Coronary artery (tissue), 2 donors: ENCODE measurements at places on chromosomes 2 and 18.
A peak's percentile ranks its signal among the peaks of the same experiment; 100 is the strongest.

GRCh38 chr2:21281791-21282514, 158.2 kb downstream of the TDRD15 start:
- no peak for DNase-seq

GRCh38 chr2:106107509-106108131, 86.5 kb downstream of the UXS1 start:
- no peak for DNase-seq

DNA sequence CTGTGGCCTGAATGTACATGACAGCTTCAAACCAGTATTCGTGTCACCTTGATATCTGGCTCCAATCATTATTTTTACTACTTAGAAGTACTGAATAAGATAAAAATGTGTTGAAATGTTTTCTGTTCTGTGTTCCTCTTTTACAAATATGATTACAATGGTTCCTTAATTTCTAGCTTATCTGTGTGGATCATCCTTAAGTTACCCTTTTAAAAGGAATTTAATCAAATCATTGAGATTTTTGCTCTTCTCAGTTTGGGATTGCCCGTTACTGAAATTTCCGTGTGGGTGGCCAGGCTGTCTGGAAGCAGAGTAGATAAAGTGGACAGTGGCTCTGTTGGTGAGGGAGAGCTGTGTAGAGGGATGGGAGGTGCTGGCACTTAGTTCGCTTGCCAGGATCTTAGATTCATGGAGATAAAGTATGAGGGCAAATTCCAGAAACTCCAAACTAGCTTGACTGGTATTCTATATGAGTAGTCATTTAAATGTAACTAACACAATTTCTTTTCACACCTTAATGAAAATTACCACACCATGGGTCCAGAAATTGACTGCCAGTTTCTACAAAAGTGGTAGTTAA, 27.4 kb upstream of the SAG start:
- no peak for DNase-seq

GRCh38 chr18:63848159-63848558, 39.3 kb upstream of the SERPINB2 start:
- DNase-seq, result no peak

DNA sequence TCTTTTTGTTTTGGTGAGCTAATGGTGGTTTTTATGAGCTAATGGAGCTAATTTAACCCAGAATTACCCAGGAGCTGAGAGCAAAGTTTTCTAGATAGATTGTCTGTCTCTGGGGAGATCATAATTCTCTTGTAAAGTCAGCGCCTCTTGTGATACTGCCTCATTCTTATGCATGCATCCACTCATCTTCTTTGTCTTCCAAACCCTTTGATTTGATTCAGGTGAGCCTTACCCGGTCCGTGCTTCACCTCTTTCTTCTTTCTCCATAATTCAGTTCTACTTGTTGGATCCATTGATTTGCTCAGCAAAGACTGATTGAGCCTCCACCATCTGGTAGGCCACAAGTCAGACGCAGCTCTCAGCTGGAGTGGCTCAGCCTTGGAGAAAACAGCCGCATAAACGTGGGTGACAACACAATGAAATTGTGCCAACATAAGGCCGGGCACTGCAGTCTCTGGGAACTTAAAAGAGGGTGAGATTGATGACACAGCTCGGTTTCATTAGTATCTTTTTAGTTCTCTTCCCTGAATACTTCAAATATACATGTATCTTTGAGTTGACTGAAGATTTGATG, 158.5 kb upstream of the SH3BP4 start:
- DNase-seq, result no peak

- no peak for DNase-seq
These were observed 673.2 kb downstream of the TMEM182 start for GRCh38 chr2:103435010-103435409.

DNA sequence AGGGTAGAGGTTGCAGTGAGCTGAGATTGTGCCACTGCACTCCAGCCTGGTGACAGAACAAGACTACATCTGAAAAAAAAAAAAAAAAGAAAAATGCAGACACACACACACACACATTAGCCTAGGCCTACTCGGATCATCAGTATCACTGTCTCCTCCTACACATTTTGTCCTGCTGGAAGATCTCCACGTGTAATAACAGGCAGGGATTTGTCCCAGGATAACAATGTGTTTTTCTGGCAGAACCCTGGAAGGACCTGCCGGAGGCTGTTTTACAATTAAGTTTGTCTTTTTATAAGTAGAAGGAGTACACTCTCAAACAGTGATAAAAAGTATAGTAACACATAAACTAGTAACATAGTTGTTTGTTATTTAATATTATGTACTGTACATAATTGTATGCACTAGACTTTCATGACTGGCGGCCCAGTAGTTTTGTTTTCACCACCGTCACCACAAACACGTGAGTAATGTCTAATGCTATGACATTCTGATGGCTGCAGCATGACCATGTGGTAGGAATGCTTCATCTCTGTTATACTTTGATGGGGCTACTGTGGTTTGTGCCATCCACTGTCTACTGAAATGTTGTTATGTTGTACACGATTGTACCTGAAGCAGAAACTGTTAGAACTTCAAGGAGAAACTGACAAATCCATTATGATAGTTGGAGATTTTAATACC, 130.6 kb downstream of the ATP9B start:
- DNase-seq, result no peak

GRCh38 chr2:197191177-197191939, 119.2 kb downstream of the ANKRD44 start:
- no peak for DNase-seq

DNA sequence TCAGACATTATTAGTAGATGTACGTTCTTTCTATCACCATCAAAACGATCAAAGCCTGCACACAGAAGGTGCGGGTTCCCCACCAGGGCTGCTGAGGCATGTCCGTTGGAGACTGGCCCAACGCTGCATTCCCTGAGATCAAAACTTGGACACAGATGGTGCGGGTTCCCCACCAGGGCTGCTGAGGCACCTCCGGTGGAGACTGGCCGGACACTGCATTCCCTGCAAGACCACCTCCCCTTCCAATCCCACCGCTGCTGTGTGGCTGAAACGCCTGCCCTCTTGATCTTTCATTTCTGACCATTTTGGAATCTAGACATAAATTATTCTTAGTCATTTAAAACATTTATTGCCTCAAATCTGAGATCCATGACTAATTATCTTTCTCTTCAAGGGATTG, 254.2 kb upstream of the SALL3 start:
- DNase-seq, result peak; percentile 46

DNA sequence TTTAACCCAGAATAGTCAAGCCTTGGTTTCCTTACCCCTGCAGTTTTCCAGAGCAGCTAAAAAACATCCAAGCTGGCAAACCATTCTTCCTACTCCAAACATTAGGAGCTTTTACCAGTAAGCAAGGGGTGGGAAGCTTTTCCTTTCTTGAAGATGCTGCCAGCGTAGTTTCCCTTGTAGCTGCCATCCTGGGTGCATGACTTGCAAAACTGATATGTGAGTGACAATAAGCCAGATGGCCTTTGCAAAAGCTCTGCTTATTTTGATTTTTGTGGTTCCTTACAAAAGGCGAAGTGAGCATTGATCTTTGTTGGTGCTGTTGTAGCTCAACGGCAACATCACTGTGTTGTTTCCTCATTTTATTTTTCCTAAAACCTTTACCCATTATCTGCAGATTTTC, 138.8 kb downstream of the WDSUB1 start:
- no peak for DNase-seq

DNA sequence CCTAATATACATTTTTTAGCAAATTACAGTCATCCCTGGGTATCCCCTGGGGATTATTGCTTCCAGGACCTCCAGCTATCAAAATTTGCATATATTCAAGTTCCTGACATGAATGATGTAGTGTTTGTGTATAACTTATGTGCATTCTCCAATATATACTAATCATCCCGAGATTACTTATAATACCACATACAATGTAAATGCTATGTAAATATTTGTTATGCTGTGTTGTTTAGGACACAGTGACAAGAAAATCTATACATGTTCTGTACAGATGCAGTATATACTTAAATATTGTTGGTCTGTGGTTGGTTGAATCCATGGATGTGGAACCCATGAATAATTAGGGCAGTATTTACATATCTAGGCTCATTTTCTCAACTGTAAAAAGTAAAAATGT, 1060.3 kb downstream of the DSC3 start:
- DNase-seq, result no peak

DNA sequence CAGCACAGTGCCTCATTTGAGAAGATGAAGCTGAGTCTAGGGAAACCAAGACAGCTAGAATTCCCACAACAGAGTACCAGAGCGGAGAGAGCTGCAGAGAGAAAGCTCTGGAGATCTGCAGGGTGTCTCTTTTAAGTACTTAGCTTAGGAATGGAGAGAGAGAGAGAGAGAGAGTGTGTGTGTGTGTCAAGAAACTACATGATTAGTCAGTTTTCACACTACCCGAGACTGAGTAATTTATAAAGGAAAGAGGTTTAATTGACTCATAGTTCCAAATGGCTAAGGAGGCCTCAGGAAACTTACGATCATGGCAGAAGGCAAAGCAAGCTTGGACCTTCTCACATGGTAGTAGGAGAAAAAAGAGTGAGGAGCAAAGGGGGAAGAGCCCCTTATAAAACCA, 64.0 kb downstream of the HIBCH start:
- no peak for DNase-seq

DNA sequence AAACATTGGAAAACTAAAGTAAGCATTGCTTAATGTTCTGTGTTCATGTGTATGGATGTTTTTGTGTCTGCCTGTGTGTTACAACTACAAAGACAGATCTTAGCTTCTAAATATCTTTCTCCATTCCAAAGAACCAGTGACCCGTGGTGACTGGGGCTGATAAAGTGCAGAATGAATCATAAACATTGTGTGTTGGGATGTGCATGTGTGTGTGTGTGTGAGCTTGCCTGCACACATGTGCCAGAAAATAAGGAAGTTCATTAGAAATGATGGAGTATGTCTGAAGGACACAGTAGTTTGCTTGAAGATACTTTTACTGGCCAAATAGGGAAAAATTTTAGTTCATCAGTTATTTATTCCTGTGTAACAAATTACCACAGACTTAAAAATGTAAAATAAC, 756.6 kb upstream of the CELF4 start:
- no peak for DNase-seq

- no peak for DNase-seq
These were observed 4.8 kb downstream of the RNF149 start for GRCh38 chr2:101303688-101304087.

DNA sequence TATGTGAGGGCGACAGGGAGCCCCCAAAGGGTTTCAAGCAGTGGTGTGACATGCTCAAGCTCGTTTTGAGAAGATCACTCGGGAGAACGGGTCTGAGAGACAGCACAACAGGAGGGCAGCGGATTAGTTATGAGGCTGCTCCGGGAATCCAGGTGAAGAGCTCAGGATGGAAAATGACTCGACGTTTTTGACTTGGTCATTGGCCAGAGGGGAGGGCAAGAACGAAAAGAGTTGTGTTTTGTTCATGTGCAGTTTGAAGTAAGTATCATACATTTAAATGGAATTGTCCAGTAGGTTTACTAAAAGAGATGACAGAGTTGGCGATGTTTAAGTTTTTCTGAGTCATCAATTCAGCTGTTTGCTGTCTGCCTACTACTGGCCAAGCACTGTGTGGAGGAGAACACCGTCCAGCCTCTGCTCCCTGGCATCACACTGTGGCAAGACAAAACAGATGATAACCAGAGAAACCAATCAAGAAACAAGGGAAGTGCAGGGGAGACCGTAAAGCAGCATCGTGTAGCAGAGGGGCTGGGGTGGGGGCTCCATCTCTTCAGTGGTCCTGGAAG, 25.3 kb upstream of the ANXA4 start:
- no peak for DNase-seq

- no peak for DNase-seq
These were observed 164.3 kb downstream of the NEDD4L start for GRCh38 chr18:58208207-58208932.

- no peak for DNase-seq
These were observed 25.1 kb upstream of the GPR75 start for GRCh38 chr2:53884883-53885282.

DNA sequence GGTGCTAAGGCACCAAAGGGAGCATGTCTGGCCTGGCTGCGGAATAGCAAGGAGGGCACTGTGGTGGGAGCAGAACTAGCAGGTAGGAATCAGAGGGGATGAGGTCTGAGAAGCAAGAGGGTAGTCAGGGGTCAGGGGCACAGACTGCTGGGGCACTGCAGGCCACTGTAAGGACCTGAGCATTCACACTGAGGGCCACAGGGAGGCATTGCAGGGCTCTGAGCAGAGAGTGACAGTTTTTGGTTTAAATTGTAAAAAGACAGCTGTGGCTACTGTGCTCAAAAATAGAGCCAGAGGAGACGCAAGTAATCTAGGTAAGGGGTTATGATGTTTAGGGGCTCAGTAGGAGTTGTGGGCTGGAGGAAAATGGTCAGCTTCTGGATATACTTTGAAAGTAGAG, 41.5 kb downstream of the ARHGAP25 start:
- no peak for DNase-seq

DNA sequence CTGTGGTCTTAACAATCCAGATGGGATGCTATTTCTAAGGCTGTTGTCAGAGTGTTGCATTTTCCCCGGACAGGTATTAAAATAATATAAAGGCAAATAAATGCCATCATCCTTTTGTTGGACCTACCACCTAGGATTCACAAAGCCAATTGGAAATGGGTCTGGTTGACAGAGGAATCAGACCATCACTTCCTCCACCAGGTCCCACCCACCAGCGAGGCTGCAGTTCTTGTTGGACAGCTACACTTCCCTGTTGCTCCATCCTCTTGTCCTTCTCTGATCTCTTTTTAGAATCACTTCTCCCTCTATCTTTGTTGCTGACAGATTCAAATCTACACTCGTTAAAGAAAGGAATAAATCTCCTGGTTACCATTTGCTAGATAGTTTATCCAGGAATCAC, 1.1 kb downstream of the TMEM169 start:
- DNase-seq, result no peak

- DNase-seq, result no peak
These were observed 140.5 kb downstream of the TPGS2 start for GRCh38 chr18:36688020-36688965.

DNA sequence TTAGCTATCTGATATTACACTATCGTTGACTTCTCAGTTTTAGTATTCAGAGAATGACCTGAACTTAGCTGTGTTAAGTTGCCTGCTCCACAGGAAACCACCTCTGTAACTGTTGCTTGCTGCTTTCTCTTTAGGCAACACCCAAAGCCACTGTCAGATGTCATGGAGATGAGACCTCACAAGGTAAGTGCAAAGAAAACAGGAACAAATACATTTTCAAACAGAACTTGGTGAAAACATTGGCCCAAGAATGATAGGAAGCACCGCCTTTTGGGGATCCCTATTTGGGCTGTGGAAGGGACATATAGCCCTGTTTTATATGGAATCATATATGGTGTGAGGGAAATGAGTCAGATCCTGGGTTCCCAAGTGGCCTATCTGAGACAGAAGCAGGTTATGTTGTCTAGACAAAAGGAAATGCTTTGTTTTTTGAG, 143.4 kb downstream of the UBE2E3 start:
- DNase-seq, result no peak

DNA sequence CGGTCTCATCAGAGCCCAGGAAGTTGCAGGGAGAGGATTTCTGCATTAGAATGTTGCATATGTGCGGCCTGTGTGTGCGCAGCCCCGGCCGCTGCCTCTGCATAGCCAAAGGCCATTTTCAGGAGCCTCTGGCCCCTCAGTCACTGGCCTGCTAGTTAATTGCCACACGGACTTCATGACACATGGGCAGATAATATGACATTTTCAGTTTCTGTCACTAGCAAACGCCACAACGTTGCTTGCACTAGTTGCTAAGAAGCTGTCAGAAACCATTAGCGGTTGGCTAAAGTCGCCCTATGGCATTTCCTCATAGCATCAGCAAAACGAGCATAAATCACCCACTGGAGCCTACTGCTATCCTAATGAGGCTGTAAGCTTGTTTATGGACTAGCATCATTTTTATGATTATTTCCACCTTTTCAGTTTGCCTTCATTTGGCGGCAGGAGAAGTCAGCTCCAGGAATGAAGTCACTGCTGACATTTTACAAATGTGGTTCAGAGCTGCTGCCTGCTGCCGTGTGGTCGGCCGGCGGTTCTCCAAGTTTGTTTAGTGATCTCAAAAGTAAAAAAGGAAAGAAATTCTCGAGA, 73.7 kb downstream of the MEIS1 start:
- no peak for DNase-seq
